ENCODE measurements at places on chromosomes 2 and 18.

DNA sequence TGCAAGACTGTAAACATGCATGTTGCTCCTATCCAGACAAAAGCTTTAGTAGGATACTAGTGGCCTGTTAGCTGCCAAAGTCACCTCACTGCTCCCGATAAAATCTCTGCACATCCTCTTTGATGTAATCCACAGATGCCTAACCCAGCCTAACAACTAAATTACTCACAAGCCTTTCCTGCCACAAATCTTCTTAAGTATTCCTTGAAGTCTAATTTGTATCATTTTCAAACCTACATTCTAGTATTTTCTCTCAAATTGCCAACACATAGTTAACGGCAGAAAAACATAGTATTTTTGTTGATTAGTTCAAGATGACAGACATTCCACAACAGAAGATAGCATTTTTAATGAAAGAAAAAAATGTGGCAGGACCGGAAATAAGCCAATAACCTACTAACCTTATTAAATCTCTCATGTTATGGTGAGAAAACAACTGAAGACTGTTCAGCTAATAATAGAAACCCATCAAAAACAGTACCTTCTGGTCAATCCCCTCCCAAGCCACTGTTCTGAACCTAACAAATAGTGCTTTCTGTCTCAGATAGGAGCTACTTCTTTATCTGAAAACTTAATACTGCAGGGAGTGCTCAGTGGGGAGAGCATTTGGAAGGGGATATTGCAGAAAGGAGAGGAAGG, at the start of gene MPP4:
TSS of gene MPP4 (minus strand) at position 57 of the 639 bp plus-strand sequence. CDS start 4,690 bp downstream, outside the sequence.
- no peak for DNase-seq

GRCh38 chr2:26613241-26614215, 27.6 kb downstream of the CIB4 start:
- DNase-seq: no peak

GRCh38 chr2:100819370-100820272, at the start of gene NPAS2:
Gene NPAS2, plus strand, starts transcription at chr2:100820139. Its CDS starts 84,616 bp downstream, at chr2:100904755.
- DNase-seq: no peak

DNA sequence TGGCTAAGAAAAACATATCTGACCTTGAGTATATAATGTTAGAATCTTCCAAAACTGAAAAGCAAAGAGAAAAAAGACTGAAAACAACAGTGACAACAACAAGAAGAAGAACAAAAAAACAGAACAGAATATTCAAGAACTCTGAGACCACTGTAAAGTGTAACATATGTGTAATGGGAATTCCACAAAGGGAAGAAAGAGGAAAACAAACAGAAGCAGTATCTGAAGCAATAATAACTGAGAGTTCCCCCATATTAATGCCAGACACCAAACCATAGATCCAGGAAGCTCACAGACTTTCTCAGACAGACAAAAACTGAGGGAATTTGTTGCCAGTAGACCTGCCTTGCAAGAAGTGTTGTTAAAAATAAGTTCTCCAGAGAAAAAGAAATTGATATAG, 58.9 kb downstream of the TXNL1 start:
- no peak for DNase-seq

- DNase-seq: no peak
These were observed 53.4 kb downstream of the AAK1 start for GRCh38 chr2:69589973-69590652.

DNA sequence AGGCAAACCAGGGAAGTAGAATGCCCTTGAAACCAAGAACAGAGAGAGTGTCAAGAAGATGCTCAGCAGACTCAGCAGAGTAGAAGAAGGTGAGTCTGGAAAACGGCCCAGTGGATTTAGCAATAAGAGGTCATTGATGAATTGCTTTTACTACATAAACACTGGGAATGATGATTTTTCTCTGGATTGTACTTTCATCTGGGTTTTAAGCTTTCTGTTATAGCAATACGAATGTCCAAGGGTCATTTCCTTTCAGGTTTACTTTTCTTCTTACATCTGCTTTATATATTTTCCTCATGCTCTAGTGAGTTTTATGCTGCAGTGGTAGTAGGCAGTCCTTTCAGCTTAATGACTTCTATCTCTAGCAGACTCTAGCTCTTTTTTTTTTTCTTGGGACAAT, 16.9 kb downstream of the EML6 start:
- no peak for DNase-seq

- DNase-seq: no peak
These were observed 90.9 kb downstream of the TTC27 start for GRCh38 chr2:32718752-32719151.

- no peak for DNase-seq
These were observed 532.1 kb downstream of the RNF144A start for GRCh38 chr2:7449298-7449697.
